ENCODE measurements at places on chromosomes 3 and 15.

GRCh38 chr3:11632564-11632963 lies 11.2 kb downstream of the VGLL4 start:
- DNase-seq = no peak

GRCh38 chr3:180290300-180290699 lies 253.6 kb upstream of the PEX5L start:
- DNase-seq = no peak

DNA sequence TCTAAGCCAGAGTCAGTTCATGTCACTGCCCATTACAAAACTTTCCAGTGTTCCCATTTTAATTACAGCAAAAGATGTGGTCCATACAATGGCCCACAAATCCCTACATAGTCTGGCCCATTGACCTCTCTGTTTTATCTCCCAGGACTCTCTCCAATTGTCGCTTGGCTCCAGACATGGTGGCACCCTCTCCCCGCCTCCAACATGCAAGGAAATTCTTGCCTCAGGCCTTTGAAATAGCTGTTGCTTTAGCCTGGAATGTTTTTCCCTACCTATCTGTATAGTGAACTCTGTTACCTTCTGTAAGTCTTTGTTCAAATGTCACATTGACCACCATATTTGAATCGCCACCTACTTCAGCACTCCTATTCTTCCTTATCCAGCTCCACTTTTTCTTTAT lies 377.3 kb upstream of the MCTP2 start:
- DNase-seq = no peak

DNA sequence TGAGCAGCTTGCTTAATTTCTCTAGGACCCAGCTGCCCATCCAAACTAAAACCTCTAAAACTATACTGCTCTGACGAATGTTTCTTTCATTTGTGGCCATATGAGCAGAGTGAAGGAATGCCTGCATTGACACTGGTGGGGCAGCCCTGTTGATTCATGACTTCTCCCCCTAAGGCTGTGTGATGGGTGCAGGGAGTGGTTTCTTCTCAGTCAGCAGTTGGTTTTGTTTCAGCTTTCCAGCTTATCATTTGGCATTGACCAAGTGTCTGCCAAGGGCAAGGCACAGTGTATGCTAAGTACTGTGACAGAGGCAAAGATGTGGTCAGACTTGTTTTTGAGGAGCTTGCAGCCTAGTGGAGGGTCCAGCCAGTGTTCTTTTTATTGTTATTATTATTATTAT lies 4.7 kb downstream of the ABHD6 start:
- DNase-seq = no peak

GRCh38 chr3:7075117-7075516 lies 214.2 kb downstream of the GRM7 start:
- no peak for DNase-seq

- DNase-seq = no peak
These were observed 18.5 kb upstream of the SENP5 start for GRCh38 chr3:196849180-196849741.

GRCh38 chr3:12267376-12268030 lies 21.4 kb upstream of the PPARG start:
- no peak for DNase-seq

- no peak for DNase-seq
These were observed 164.4 kb upstream of the RORA start for GRCh38 chr15:61393524-61393923.

- no peak for DNase-seq
These were observed 5.9 kb upstream of the GRIP2 start for GRCh38 chr3:14546041-14546440.

GRCh38 chr3:146283781-146284445 lies 33.0 kb upstream of the PLSCR4 start:
- no peak for DNase-seq

DNA sequence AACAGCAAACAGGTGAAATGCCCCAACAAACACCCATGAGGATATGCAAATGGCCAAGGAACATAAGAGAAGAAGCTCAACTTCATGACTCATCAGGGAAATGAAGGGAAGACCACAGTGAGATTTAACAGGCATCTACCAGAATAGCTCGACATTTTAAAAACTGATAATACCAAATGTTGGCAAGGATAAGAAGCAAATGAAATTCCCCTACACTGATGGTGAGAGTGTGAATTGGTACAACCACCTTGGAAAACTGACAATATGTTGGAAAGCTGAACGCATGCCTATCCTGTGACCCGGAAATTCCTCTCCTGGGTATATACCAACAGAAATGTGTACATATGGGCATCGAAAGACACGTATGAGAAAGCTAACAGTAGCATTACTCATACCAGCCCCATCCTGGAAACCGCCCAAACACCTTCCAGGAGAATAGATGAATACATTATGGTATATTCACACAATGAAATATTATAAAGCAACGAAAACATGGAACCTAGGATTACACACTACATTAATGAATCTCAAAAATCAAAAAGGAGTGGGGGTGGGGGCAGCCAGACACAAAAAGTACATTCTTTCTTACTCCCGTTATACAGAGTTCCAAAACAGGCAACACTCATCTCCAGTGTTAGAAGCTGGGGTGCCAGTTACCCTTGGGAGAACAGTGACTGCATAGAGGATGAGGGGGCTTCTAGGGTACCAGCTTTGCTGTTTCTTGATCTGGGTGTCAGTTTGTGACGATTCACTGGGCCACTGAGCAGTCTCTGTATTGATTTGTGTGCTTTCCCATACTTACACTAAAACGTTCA lies 16.9 kb downstream of the RFTN1 start:
- no peak for DNase-seq

DNA sequence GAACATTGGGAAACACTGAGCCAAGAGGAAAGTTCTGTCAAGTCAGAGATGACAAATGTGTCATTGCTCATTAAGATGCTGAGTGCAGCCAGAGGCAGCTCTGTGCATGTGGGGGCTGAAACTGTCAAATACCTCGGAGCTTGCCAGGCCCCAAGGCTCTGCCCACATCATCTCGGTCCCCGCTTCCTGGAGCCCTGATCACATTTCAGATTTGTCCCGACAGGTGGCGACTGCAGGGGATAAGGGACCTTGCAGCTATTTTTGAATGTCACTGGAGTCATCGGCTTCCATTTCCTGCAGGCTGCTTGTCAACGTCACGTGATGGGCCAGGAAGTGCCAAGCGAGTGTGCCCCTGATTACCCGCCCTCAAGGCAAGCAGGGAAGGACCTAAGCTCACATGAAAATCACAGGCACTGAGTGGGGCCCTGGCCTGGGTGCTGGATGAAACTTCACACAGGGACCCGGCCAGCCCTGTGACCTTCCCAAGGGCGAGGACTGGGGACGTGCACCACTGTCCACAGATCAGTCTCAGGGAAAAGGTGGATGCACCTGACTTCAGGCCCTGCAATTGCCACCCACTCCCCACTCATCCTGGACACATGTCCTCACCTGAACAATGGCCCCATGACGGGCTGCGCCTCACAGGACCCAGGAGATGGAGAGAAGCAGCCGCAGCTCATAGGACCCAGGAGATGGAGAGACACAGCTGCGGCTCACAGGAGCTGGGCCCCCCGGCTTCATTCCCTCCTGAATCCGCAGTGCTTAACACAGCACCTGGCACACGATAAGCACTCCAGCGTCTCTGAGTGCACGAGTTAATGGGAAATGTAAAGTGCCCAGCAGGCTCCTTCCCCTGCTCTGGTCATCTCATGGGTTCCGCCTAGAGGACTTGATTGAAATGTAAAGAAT lies 73.4 kb downstream of the NUP210 start:
- no peak for DNase-seq

- peak; percentile 63 for DNase-seq
These were observed 254.7 kb downstream of the NR1D2 start for GRCh38 chr3:24199775-24200247.

- peak; percentile 67 for DNase-seq
These were observed 149.3 kb upstream of the SLC2A2 start for GRCh38 chr3:171175741-171176234.

DNA sequence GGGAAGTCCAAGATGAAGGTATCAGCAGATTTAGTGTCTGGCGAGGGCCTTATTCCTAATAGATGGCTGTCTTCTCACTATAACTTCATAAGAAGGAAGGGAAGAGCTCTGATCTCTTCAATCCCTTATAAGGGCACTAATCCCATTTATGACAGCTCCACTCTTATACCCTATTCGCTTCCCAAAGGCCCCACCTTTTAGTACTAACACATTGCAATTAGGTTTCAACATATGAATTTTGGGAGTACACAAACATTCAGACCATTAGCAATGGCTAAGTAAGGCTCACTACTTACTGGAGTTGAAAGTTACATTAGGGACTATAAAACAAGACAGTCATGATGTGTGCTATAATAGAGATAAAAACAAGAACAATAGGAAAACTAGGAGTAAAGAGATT lies 118.9 kb downstream of the NECTIN3 start:
- no peak for DNase-seq

- DNase-seq = no peak
These were observed 29.4 kb downstream of the POLR2M start for GRCh38 chr15:57735891-57736290.

DNA sequence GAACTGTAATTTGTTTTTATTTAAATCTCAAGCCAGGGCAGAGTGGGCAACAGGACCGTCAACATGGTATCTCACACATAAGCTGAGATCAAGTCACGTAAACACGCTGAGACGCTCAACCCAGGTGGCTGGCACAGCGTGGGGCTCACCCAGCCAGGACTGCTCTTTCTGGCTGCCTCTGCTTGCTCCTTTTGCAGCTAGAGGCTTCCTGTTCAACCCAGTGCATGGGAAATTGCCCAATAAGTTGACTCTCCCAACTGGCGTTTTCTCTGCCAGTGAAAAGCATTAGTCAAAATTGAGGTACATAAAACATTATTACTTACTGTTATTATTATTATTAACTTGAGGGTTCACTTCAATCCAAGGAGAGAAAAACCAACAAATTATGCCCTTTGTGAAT lies 398.1 kb downstream of the NR2F2 start:
- no peak for DNase-seq

- no peak for DNase-seq
These were observed 365.1 kb upstream of the ICE2 start for GRCh38 chr15:60844010-60844409.

DNA sequence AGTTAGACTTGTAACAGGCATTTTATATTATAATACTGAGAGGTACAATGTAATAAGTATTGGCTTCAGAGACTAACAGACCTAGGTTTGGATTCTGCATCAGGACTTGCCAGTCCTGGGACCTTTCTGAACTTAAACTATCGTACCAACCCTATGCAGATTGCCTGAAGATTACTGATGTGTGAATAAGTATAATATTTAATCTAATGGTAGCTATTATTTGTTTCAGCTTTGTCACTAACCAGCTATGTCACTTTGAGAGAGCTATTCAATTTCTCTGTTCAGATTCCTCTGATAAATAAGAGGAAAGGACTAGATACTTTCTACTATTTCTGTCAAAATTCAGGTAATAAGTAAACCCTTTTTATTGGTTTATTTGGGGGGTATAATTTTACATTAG lies 184.4 kb upstream of the NECTIN3 start:
- no peak for DNase-seq

DNA sequence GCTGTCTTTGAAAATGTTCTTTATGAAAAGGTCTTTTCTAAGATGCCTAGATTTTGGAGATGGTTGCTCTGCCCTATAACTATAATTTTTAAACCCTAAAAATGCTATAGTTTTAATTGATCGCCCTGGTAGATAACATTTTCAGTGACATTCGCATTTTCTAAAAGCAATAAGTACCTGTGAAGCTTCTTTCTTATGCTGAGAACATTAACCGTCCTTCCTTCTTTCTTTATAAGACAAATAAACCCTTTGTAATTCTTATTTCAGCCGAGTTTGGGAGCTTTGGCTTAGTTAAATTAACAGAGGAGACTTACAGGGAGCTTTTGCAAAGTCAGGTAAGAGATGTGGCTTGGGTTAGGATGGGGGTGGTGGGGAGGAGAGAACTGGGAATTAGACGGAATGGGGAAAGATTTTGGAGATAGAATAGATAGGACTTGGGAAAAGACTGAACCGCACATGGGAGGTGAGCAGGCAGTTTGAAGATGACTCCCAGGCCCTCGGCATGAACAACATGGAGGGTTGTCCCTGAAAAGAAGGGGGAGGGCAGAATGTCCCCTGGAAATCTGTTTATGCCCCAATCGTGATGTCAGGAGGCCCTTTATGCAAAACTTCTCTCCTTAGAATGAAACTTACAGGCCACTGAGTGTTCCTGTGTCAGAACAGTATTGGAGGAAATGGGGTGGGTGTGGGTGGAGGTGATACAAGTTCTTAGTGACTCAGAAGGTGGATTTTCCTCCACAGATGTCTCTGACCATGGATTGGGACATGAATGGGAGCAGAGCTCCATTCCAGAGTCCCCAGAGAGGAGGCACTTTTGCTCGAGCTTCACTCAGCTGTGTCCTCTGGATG lies 76.2 kb upstream of the LARS2 start:
- DNase-seq = no peak

- no peak for DNase-seq
These were observed 43.3 kb downstream of the ZPLD1 start for GRCh38 chr3:102478160-102478559.

- DNase-seq = no peak
These were observed 107.9 kb downstream of the STAC start for GRCh38 chr3:36488077-36488789.

GRCh38 chr15:90230610-90231009 lies 3.1 kb downstream of the CIB1 start:
- DNase-seq = no peak

DNA sequence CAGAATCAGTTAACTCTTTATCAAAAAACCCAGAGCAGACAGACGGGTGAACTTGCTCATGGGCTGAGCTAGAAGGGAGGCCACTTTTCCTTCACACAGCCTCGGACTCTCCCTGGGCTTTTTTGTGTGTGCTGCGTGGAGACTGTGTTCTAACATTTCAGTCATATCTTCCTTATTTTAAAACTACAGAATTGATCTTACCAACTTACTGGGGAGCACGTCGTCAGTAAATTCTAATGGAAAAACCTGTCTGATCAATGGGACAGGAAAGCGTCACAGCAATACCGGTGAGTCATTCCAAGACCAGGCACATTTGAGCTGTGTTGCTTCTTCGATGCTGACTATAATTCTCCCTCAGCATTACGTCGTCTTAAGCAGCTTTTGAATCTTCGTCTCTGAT lies 145.1 kb downstream of the LPP start:
- no peak for DNase-seq

DNA sequence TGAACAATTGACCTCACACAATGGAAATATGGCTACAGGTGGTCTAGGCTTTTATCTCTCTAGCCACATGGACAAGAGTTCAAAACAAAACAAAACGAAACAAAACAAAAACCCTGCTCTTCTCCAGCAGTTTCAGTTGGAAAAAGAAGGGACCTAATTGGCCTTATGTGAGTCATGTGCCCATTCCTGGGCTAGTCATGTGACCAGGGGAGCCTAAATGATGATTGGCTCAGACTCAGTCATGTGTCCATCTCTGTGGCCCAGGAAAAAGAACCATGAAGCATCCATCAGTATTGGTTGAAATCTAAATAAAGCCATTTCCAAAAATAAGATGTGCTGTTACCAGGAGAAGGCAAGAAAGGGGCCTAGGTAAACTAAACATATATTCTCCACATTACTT lies 96.8 kb downstream of the ANXA2 start:
- DNase-seq = no peak

GRCh38 chr3:134018850-134019249 lies 10.9 kb downstream of the SLCO2A1 start:
- DNase-seq = no peak
